ENCODE measurements at places on chromosomes 1 and 21. TPM values are rescaled to one million over a fixed set of nuclear protein-coding genes. Genes with fewer than 3 reads are reported as not detected.

DNA sequence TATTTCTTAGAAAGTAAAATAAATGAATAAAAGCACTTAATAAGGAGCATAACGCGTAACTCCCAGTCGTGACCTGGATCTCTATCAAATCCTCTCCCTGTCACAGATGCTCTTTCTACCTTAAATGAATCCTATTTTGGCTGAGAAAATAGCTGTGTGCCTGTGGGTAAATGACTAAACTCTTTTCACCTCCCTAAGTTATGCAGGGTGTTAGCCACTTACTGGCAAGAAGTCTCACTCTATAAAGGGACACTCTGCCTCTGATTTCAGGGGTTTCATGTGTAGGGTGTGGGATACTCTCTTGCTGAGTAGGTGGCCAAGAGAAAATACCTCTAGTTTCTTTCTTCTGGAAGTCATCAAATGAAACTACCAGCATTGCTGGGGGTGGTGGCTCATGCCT is 24.3 kb upstream of the PPP1R15B start:
- DNase-seq = no peak

- no peak for DNase-seq
Measured at GRCh38 chr1:32871364-32872191, 866 bp upstream of the FNDC5 start.

DNA sequence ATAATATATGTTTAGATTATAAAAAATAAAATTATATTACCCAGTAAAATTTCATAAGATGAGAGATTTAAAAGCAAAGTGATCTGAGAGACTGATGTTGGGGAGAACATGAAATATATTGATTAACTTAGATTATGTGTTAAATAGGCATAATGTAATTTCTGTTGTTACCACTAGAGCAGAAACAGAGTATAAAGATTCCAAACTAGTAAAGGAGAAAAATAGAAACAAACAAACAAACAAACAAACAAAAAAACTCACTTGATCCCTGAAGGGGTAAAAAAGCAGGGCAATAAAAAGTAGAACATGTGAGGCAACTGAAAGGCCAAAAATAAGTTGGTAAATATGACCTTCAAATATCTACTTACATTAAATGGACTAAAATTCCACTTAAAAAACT is 640.4 kb upstream of the RGS18 start:
- DNase-seq = no peak

Gene USH2A
- 0.10 TPM for polyA plus RNA-seq

Gene ABCG1
- polyA plus RNA-seq = 9.1 TPM

GRCh38 chr1:81428998-81429397 is 371.7 kb upstream of the ADGRL2 start:
- no peak for DNase-seq

DNA sequence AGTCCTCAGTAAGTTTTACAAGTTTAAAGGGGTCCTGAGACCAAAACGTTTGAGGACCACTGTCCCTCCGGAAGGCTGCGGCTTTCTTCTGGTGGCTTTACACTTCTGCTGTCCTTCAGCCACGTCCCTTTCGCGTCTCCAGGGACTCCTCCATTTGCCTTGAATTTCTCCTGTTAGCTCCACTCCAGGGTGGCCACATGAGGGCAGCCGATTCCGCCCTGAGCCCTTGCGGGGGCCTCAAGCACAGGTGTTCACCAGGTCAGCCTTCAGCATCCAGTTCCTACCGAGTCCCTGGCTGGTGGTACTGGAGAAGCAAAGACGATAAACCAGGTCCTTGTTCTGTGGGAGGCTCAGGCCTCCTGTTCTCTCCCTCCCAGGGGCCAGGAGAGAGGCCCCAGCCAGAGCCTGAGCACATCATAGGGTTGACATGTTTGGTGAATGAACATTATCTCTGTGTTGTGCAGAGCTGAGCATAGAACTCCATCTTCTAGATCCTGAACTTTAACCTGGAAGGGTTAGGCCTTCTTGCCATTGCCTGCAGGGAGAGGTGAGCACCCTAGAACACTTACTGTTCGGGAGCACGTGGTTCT is 27.4 kb upstream of the COQ8A start:
- peak; percentile 19 for DNase-seq

- DNase-seq = no peak
Measured at GRCh38 chr1:3778590-3779264, 6.2 kb downstream of the SMIM1 start.

DNA sequence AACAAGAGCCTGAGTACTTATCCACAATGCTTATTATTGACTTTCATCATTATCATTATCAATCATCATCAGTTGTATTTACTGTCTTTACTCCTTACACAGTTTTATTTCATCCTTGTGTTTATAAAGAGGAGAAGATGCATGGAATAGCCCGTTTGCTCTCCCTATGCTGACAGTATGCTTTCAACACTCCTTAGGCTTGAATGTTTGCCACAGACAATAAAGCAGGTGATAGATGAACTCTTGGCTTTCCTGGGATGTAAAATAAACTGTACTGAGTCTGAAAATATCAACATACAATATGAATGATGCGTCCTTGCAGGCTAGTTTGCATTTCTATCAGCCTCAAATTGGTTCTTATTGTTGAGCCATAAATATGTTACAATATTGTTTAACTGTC is 891.8 kb upstream of the NCAM2 start:
- DNase-seq = no peak

DNA sequence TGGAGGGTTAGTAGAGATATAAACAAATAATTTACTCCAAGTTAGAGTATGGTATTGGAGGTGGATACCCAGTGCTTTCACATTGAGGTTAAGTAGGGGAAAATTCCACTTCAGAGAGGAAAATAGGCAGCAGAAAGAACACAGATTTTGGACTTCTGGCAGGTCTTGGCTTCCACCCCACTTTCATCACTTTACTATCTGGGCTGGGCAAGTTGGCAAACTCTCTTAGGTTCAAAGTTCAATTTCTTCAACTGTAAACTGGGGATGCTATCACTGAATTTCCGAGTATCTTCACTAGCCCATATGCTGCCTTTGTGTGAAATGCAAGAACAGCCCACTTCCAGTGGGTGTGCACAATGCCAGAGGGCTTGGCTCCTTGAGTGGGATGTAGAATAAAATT is 214.9 kb downstream of the GABPA start:
- no peak for DNase-seq
